CD4-positive, alpha-beta T cell treated with Interleukin-15 for 1 hour (primary cell): ENCODE measurements at places on chromosomes 16 and 17.

GRCh38 chr16:60413969-60414368 lies 1622.3 kb downstream of the CDH8 start:
- no peak for DNase-seq

DNA sequence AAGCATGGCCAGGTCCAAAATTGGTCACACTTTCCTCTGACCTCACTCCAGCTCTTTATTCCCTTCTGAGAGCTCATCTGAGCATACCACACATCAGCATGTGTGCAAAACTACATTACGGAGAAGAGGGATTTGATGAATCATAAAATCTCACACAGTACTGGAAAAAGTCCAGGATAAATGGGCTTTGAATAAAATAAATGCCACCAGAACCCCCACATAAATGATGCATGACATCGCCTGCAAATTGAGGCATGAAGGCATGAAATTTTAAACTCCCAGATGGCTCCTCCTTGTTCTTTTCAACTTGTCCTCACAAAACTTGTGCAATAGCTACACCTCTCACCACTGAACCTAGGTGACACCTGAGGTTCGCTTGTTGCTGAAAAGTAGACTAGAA lies 439.5 kb downstream of the CA10 start:
- DNase-seq, result no peak

DNA sequence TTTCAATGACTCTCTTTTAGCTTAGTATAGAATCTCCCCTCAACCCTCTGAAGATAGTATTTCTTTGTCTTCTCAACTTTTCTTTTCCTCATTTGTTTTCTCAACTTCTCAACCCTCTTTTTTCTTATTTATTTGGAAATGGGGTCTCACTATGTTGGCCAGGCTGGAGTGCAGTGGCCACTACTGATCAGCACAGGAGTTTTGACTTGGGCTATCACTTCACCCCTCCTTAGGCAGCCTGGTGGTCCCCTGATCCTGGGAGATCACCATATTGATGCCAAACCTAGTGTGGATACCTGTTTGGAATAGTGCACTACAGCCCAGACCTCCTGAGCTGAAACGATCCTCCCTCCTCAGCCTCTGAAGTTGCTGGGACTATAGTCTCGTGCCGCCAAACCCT lies 79.8 kb downstream of the PITPNC1 start:
- DNase-seq, result no peak

- DNase-seq, result no peak
These were observed 9.0 kb downstream of the MYO15A start for GRCh38 chr17:18117533-18117932.

DNA sequence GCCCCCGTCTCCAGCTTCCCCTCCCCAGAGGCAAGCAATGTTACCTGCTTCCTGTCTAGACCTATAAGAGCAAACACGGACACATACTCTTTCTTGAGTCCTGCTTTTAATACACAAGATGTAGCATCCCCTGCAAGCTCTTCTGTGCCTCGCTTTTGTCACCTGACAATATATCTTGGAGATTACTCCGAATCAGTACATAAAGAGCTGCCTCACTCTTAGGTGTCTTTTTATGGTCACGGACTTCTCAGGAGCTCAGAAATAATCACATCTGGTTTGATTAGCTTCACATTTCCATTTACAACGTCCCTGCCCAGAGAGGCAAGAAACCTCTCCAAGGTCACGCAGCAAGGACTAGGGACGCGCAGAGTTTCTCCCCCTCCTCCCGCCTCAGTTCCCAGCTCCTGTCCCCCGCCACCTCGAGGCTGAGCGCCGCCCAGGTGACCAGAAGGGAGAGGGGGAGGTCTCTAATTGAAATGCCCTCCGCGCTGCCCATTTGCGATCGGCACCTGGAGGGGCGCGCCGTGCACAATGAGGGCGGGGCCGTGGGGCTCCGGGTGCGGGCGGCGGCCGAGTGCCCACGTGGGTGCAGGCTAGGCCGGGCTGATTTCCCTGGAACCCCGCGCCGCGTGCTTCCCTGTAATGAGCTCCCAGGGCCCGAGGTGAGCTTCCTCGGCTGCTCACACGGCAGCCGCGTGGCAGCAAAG lies 13.8 kb upstream of the SEZ6 start:
- DNase-seq, result no peak

DNA sequence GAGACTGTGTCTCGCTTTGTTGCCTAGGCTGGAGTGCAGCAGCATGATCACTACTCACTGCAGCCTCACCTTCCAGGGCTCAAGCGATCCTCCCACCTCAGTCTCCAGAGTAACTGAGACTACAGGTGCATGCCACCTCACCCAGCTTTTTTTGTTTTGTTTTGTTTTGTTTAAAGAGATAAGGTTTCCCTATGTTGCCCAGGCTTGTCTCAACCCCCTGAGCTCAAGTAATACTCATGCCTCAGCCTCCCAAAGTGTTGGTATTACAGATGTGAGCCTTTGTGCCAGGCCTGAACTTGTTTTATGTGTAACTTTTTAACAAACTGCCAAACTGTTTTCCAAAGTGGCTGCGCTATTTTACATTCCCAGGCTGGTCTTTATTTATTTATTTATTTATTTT lies 41.8 kb upstream of the NUDT7 start:
- no peak for DNase-seq

- no peak for DNase-seq
These were observed 603.4 kb downstream of the KCNJ2 start for GRCh38 chr17:70772761-70773160.
